ENCODE measurements at places on chromosomes 6 and 20. TPM values are rescaled to one million over a fixed set of nuclear protein-coding genes. Genes with fewer than 3 reads are reported as not detected.

- DNase-seq = no peak
Measured at GRCh38 chr6:53104916-53105315, 39.7 kb downstream of the FBXO9 start.

DNA sequence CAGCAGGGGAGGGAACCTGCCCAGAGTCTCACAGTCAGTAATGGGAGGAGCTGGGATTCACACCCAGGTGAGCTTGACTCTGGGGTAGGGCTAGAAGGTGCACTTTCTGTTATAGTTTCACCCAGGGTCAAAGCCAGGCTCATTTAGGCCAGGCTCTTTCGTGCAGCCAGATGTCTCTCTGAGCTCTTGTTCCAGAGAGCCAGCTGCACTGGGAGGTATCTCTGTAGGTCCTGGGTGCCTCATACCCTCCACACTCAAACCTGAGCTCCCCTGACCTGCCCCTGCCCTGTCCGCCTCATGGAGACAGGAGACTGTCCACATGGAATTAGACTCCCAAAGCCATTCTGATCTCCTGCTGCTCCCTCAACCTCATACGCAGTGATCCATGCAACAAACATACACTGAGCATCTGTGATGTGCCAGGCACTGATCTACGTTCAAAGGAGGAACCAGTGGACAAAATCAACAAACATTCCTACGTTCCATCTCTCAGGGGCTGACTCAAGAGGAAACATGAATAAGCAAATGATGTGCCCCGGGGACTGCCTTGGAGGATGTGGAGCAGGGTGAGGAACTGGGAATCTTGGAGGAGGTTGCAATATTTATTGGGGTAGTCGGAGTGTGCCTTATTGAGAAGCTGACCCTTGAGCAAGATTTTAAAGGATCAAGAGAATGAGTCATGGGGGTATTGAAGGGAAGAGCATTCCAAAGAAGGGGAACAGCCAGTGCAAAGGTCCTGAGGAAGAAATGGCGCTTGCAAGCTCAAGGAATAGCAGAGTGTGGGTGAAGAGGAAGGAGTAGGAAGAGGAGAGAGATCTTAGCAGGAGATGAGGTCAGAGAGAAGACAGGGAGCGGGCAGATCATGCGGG, 71.3 kb upstream of the TOX2 start:
- DNase-seq = no peak

DNA sequence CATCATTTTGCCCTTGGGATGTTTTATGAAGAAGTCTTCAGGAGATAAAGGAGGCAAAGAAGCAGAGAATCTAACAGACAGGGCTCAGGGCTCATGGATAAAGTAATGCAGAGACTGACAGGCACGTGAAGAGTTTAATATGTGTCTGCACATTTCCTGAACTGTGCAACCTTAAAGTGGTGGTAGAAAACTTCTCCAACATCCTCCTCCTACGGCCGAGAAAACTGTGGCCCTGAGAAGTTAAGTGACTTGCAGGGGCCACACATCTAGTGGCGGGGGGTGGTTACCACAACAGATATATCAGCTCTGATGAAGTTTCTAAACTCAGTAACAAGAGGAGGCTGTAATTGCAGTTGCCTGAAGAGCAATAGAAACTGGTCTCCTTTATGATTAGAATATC, 61.0 kb downstream of the SOBP start:
- no peak for DNase-seq

- DNase-seq = no peak
Measured at GRCh38 chr6:95935736-95936135, 80.0 kb upstream of the FUT9 start.

DNA sequence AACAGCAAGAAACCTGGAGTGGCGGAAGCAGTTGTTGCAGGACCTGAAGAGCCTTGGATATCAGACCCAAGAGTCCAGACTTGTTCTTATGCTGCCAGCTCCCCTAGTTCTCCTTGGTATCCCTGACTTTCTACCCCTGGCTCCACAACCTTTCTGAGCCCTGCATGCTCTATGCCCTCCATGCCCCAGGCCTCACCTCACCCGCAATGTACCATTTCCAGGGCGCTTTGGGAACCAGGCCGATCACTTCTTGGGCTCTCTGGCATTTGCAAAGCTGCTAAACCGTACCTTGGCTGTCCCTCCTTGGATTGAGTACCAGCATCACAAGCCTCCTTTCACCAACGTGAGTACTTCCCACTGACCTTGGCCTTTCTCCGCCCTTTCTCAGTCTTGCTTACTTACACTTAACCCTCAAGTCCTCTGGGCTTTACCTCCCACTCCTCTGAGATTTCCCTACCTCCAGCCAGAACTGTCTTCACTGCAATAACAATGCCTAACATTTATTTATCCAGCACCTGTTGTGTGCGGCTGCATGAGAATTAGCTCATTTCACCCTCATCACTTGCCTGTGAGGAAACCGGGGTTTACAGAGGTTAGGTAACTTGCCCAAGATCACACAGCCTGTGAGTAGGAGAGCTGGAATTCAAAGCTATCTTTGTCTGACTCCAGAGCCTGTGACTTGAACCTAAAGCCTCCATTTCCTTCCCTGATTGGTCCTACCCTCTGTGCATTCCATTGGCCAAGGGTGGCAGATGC, 2.3 kb downstream of the POFUT1 start:
- DNase-seq = no peak

DNA sequence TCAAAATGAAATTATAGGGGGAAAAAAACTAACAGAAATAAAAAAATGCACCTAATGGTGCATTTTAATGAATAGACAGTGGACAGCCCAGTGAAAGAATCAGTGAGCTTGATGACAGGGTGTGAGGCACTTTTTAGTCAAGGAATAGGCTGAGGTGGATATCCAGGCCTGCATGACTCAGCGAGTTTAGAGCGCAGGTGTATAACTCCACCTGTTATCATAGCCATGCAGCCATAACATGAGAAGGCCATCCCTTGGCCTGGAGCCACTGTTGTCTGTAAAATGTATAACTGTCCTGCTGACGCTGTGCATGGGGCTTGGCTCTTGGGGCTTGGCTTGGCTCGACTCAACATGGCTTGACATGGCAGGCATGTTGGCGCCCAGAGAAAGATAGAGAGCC, 331.5 kb upstream of the NOX3 start:
- no peak for DNase-seq

DNA sequence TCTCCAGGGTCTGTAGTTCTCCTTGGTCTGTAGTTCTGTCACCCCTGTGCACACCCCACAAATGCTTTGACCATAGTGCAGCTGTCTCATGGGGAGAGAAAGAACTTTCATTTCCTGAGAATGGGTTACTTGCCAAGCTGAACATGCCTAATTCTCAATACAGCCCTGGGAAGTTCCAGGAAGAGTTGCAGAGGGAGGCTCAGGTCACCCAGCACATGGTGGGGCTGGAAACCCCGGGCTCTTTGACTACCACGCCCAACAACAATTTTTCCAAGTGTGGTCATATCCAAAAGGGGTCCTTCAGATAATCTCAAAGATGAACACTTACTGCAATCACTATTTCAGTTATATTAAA, 2.2 kb upstream of the PTPRA start:
- DNase-seq = no peak

DNA sequence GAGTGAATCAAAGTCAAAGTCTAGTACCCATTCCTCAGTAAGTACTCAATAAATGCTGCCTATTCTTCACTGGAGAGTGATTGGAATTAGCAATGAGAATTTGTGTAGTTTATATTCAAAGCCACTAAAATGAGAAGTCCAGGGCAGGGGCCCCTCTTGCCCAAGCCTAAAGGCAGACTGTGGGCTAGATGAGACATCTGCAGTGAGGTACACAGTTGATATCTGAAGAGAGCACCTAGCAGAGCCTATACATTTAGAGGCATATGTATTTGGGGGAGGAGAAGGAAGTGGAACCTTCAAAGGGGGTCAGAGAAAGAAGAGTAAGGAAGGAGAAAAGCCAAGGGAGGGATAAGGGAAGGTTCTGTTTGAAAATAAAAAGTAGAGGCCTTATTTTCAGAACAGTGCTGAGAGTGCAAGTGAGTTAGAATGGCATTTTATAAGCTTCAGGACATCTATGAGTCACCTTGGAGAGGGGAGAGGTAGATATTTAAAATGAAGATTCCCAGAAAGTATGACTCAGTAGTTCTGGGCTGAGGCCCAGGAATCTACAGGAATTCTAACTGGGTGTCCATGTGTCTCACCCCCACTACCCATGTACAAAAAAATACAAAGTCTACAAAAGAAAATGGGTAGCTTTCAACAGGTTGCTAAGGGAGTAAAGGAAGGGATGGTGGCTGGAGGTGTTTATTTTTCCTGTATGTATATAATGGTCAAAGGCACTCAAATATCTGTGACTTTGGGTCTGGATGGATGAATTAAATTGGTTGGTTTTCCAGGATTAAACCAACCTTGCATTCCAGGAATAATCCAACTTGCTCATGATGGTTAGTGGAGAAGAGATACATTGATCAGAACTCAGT, 135.1 kb downstream of the ZFP64 start:
- DNase-seq = no peak

- DNase-seq = no peak
Measured at GRCh38 chr6:158771399-158772152, 47.6 kb downstream of the EZR start.

The SLC35D3 gene
- not detected for total RNA-seq
